ENCODE measurements at places on chromosomes 11 and 22.

DNA sequence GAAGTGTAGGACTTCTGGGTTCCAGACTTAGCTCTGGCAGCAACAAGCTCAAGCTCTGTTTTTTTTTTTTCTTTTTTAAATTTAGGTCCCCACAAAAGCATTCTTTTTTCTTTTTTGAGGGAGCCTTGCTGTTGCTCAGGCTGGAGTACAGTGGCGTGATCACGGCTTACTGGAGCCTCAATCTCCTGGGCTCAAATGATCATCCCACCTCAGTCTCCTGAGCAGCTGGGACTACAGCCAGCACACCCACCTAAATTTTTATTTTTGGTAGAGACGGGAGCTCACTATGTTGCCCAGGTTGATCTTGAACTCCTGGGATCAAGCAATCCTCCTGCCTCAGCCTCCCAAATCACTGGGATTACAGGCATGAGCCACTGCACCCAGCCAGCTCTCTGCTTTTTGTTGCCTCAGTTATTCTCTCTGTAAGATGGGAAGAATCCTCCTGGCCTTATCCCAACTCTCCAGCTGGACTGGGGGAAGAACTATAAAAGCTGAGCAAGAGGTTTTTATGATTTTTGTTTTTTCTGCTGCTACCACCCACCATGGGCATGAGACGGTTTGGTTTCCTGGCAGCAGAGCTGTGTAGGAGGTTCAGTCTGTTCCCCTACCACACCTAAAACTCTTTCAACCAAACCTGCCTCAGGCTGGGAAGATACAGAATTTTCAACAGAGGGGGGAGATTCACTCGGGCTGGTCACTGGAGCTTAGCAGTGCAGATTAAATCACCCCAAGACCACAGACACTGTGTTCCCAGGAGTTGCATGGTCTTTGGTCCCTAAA lies 11.6 kb upstream of the MTFP1 start:
- DNase-seq = no peak

GRCh38 chr11:35398881-35399280 lies 20.5 kb downstream of the SLC1A2 start:
- no peak for DNase-seq

DNA sequence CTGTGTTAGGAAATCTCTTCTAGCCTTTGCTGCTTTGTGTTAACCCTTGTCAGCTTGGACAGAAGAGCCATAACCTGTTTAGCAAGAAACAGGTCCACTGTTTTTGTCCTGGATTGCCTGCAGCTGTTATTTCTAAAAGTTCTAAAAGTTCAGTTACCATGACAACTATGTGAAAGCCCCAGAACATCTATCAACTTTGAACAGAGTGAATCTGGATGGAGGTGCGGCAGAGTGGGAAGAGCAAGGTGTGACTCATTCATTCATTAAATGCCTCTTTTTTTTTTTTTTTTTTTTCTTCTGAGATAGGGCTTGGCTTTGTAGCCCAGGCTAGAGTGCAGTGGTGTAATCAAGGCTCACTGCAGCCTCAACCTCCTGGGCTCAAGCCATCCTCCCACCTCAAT lies 50.5 kb downstream of the RBX1 start:
- DNase-seq = no peak

- no peak for DNase-seq
Measured at GRCh38 chr22:45602004-45602733, 69.5 kb upstream of the ATXN10 start.

DNA sequence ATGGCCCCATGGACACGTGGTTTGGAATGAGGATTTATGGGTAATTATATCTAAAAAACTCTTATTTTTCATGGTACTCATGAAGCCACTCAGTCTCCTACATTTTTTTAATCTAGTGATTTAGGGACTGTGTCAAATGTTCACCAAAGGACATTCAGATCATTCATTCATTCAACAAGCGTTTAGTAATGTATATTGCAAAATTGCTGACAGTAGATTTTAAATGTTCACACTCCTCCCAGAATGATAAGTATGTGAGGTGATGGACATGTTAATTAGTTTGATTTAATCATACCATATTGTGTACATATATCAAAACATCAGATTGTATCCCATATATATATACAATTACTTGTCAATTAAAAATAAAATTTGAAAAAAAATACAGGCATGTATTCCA lies 40.8 kb upstream of the E2F8 start:
- no peak for DNase-seq

- DNase-seq = no peak
Measured at GRCh38 chr11:18526130-18526520, 617 bp downstream of the TSG101 start.

- DNase-seq = no peak
Measured at GRCh38 chr11:7254731-7255291, 3.1 kb downstream of the SYT9 start.

DNA sequence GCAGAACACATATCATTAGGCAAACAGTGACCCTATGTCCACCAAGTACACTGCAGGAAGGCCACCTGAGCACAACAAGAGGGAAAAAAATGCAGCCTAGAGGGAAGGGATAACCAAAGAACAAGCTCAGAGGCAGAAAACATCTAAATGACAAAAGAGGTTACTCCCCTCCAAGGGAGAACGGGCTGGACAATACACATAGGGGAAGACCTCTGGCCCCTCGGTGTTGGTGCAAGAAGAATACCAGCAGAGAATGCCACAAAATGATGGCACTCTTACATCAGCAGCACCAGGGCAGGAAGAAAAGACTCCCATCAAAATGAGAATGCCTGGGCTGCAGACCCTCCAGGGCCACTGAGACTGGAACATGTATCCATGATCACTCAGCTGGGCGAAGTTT lies 66.6 kb upstream of the OPCML start:
- DNase-seq = no peak

- DNase-seq = no peak
Measured at GRCh38 chr11:8671651-8672062, 10.8 kb downstream of the TRIM66 start.

GRCh38 chr11:18312012-18312411 lies 9.9 kb downstream of the HPS5 start:
- no peak for DNase-seq

GRCh38 chr11:103545551-103545950 lies 436.3 kb downstream of the DYNC2H1 start:
- no peak for DNase-seq

DNA sequence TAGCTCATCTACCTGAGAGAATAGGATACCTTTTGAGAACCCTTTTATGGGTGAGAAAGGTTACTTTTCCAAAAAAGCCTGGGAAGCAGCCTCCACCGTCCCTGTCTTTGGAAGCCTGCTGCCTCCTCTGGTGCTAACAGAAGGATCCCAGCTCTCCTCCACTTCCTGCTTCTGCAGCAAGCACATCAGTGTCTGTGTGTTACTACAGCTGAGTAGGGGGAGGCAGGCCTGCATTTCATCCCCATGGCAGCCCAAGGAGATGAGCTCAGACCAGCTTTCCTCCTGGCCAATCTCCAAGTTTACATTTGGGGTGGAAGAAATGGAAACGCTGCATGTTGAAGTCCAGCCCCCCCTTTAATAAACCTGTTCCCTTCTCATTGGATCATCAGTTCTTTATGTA lies 7.4 kb upstream of the CCDC34 start:
- DNase-seq = no peak

- no peak for DNase-seq
Measured at GRCh38 chr22:41656556-41656955, 32.1 kb downstream of the SNU13 start.

DNA sequence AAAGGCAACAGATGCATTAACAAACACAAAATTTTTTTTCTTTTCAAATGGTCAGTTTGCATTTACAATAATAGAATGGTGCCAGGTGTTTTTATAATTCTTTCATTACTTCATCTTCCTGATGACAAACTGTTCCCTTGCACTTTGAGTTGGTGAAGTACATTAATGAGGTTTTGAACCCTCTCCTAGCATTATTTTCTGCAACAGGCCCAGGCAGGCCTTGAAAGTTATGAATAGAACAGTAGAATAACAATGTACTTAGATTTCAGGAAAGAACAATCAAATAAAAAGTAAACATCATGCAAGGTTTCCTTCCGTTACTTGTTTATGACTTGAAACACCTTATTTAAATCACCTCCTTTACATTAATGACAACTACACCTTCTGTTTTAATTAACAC lies 9.6 kb downstream of the BTG4 start:
- DNase-seq = no peak

- no peak for DNase-seq
Measured at GRCh38 chr11:126311401-126312291, 7.8 kb downstream of the DCPS start.

DNA sequence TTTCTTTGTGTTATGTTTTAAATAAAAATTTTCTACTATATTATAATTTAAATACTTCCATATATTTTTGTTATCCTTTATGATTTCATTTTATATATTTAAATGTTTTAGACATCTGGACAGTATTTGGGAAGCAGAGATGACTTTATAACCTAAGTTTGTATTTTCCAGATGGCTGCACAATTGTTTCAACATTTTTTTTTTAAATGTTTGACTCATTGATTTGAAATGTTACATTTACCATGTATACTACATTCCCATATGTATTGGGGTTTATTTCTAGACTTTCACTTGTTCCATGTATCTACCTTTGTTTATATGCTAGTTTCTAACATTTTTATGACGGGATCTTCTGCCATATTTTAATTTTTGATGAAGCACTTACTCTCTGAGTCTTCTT lies 766.5 kb downstream of the METTL15 start:
- no peak for DNase-seq

DNA sequence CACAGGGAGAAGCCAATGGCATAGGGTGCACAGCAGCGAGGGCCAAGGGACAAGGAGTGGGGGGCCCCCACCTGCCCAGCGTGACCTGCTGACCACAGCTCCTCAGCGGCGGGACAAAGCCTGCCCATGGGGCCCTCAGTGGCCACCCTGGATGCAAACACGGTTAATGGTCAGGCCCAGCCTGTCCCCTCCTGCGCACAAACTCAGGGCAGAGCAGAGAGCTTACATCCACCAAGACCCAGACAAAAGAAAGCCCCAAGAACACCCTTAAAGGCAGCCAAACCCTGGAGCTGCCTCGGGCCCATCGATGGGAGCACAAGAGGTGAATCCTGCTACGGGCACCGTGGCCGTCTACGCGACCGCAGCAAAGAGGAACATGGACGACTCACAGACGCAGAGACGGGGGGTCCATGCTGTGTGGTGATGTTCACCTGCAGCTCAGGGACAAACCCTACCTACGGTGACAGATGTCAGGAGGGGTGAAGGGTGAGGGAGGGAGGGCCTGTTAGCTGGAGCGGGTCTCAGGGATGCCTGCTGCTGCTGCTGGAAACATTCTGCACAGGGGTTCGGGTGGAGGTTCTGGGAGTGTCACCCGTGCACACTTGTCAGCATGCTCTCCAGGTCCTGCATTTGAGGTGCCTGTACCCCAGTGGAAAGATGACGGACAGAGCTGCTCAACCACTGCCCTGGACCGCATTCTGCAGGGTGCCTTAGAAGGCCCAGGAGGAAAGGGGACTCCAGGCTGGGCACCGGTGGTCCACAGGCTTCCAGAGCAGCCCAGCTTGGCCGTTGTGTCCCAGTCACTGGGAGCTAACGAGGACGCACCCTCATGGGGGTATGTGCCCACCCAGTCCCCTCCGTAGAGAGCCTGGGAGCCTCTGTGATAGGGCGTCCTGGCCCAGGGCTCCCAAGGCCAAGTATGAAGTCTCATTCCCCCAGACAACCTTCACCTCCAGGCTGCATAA lies 11.6 kb downstream of the ASCL2 start:
- DNase-seq = no peak

- no peak for DNase-seq
Measured at GRCh38 chr11:8997451-8997850, 6.3 kb downstream of the NRIP3 start.

All from CD4-positive, alpha-beta T cell treated with Interleukin-2 at 100 ng/mL for 4 hours (primary cell).